ENCODE measurements at places on chromosomes 1 and 21.

DNA sequence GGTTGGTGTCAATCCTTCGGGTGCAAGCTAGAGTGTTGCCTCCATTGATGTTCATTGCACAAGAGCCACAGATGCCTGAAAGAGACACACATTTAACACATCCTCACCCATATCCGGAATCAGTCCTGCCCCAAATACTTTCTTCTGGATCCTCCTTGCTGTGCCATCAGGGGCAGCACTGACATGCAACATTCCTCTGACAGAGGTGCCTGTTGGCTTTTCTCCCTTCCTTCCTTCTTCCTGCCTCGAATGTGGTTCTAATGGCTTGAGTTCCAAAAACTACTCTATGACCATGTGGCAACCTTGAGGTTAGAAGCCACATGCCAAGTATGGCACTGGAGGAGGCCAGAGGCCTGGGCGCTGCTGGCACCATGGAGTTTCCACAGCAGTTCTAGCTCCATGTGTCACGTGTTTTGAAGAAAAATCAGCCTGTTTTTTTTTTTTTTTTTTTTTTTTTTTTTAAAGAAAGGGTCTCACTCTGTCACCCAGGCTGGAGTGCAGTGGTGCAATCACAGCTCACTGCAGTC lies 17.0 kb upstream of the ATP13A2 start:
- DNase-seq: no peak

DNA sequence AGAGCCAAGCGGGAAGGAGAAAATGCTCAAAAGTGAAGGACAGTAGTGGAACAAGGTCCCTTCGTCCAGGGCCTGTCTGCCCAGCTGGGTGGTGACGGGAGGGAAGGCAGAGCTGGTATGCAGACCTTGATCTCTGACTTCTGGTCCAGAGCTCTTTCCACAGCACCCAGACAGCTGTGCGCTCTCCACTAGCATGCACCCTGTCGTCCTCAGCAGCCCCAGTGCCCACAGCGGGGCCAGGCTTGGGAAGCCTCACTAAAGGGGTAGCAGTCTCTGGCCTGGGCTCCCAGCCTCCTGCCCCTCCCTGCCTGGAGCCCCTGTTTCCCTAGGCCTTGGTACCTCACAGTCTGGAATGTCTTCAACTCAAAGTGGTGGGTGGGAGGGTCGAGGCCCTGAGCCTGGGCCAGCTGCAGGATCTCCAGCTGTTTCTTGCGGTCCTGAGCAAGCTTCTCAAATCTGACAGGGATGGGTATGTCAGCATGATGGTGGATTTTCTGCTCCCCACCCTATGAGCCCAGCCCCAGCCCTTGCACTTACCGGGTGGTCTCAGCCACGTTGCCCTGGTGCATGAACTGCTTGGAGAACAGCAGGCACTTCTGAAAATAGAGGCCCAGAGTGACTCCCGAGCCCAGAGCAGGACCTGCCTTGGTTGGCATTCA lies 10.0 kb downstream of the CC2D1B start:
- no peak for DNase-seq

GRCh38 chr1:175922254-175922881 lies 179.0 kb upstream of the TNR start:
- peak; percentile 64 for DNase-seq

GRCh38 chr1:171434717-171435346 lies 50.5 kb upstream of the PRRC2C start:
- no peak for DNase-seq

DNA sequence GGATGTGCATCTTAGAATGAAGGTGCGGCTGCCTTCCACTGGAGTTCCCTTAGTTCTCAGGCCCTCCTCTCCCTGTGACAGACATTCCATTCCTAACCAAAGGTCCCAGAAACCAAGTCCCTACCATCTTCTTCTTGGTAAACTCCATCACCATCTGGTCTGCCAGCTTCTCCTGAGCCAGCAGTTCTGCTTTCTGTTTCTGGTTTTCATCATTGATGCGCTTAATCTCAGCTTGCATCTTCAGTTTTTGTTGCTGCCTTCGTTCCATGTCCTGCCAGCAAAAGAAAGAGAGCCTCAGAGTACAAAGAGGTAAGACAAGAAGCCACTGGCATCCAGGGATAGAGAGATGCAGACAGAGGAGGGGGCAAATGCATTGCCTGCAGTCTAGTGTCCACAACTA lies 18.0 kb upstream of the VSIG8 start:
- no peak for DNase-seq

- DNase-seq: no peak
Observed at GRCh38 chr1:107741242-107741641, 223.7 kb downstream of the VAV3 start.

GRCh38 chr1:72763481-72763880 lies 481.1 kb upstream of the NEGR1 start:
- DNase-seq: no peak
